ENCODE measurements at places on chromosomes 13 and 19.

GRCh38 chr13:89900104-89900765, 1447.3 kb upstream of the MIR17HG start:
- DNase-seq = no peak

DNA sequence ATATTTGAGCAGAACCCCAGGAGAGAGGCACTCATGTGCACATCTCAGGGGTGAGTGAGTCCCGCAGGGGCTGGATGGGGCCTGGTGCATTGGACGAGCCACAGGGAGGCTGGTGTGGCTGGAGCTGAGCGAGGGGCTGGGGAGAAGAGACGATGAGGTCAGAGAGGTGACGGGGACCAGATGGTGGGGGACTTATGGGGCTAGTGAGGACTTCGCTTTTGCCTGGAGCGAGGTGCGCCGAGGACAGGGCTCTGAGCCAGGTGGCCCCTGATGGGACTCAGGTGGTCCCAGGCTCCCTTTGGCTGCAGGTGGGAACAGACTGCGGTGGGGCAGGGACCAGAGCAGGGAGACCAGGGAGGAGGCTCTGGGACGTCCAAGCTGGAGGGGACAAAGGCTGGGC, 6.9 kb upstream of the FXYD3 start:
- no peak for DNase-seq

- no peak for DNase-seq
These were observed 89.7 kb upstream of the SIAH3 start for GRCh38 chr13:45941261-45941660.

GRCh38 chr13:97630725-97631124, 196.8 kb downstream of the RAP2A start:
- no peak for DNase-seq

- DNase-seq = no peak
These were observed 290.9 kb upstream of the SOX21 start for GRCh38 chr13:95003019-95003813.

DNA sequence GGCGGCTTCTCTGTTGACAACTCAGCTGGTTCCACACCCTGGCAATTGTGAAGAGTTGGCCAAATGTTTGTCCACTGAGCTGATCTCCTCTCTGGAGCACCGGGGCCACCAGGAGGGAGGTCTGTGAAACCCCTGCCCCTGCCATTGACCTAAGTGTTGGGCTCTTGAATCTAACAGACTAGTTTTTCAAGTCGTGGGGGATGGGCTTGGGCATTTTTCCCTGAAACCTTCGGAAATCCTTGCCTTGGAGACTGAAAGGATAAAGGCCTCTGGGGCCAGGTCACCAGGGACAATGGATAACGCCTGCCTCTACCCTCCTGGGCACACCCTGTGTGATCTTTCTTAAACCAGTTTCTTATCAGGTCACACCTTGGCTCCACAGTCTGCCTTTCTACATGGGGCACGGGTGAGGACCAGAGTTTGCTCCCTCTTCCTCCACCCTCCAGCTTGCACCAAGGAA, 881 bp downstream of the GEMIN7 start:
- DNase-seq = no peak

GRCh38 chr13:80340651-80341100, 250 bp downstream of the SPRY2 start:
- DNase-seq = peak; percentile 69

- no peak for DNase-seq
These were observed 267.4 kb downstream of the PCDH20 start for GRCh38 chr13:61148211-61148610.

DNA sequence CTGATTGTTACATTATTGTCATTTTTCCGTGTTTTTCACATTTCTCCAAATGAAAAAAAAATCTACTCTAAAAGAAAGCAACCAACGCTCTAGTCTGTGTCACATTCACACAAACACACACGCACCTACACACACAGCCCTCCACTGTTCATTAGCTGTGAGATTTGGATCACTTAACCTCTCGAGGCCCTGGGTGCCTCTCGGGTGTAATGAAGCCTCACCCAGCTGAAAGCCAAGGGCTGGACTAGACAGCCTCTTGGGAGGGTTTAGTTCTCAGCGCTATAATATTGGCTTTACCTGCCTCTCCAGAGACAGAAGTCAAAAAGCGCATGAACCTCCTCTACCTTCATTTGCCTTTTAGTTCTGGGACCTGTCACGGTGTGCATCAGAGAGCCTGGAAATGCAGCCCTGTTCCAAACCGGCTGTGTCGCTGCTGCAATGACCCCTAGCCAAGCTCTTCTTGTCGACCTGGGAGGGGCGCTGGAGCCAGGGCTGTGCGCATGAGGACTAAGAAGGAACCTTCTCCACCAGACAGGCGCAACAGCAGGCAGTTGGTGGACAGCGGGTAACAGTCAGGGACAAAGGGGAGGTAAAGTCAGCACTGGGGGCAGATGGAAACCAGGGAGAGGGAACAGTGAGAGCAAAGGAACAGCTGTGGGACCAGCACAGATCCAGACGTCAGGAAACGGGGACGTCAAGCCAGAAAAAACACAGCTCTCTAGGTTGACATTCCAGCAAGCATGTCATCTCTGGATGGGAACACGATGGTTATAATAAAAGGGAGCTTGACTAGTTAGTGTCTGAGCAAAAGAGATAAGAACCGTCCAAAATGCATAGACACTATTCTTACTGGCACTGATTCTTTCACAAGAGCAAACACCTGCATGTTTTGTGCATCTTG, 375.9 kb downstream of the EFNB2 start:
- DNase-seq = no peak
